Stimulated activated CD4-positive, alpha-beta T cell treated with anti-CD3 and anti-CD28 coated beads, Interleukin-12 subunit alpha, Interleukin-12 subunit beta, amount 100 ng/mL, for 48 hours (primary cell): ENCODE measurements at places on chromosomes 4 and X.

DNA sequence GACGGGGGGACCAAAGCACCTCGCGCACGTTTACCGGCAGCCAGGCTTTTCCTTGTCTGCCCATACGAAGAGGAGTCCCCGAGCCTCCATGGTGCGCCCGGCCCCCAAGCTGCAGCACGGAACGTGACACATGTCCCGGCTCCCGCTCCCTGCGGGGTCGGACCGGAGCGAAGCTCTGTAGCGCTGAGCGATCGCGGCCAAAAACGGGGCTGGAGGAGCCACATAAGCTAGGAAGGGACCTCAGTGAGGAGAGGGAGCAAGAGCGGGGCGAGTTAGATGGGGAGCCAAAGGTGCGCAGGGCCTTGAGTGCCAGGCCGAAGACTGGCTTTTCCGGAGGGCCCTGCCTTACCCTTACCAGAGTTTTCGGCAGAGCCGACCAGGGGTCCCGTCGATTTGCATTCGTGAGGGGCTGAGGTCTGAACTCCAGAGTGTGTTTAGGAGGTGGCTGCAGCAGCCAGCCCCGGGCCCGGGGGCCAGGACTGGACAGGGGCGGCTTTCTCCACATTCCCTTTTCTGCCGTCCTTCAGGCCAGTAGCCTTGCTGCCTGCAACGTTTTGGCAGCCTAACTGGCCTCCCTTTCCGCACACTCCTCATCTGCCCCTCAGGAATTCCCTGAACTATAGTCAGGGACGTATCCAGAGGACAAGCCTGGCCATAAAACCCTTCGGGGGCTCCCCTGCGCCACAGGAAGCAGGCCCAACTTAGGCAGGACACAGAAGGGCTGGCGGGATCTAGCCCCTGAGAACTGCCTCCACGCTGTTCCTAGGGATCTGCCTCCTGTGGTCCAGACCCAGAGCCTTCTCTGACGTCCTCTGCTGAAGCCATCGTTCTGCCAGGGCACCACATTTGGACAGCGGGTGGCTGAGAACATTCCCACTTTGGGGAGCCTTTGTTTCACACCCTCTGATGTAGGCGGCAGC is 689 bp downstream of the SSR4 start:
- no peak for DNase-seq

- DNase-seq: no peak
These were observed 612 bp downstream of the CPLX1 start for GRCh38 chr4:825063-825970.

DNA sequence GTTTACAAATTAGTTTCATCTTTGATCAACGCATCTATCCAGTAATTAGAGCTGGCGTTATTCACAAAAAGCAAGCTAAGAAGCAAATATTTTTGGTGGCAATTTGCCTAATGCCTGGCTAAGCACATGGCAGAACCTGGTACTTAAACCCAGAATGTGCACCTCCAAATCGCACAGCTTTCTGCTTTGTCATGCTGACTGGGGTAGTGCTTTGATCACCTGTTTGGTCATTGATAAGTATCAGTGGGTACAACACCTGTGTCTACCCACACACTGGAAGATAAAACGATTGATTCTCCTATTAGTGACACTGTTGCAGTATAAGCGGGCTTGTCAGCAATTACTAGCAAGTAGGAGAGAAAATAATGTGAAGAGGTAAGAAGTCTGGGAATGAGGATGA is 1.9 kb downstream of the NUDT6 start:
- DNase-seq: no peak

DNA sequence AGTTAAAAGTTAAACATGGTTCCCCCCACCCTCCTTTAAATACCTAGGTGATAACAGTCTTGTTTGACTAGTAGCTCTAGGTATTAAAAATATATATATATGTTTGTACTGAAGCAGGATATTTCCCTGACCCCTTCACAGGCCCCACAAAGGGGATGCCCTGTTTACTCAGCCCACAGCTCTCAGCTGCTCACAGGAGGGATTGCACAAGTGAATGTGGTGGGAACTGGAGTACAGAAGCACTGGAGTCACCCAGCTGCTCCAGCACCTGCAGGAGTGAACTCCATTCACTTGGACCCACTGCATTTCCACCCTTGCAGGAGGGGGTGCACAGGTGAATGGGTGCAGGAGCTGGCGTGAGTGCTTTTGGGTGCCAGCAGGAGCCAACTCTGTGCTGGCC is 99.3 kb upstream of the TLR3 start:
- DNase-seq: no peak

DNA sequence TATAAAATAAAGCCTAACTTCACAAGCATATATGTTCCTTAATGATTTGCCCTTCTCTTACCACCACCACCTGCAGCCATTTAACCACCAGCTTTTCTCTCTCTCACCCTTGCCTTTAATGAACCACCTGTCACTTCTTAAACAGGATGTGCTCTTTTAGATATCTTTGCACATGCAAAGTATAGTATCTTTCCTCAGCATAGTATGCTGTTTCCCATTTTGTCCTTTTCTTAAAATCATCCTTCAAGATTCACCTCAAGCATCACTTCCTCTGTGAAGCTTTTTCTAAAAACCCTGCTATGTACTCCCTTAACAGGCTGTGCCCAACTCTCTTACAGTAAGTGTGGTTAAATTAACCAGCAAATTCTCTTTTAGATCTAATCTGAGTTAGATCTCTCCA is 8.2 kb upstream of the CNOT6L start:
- DNase-seq: no peak

DNA sequence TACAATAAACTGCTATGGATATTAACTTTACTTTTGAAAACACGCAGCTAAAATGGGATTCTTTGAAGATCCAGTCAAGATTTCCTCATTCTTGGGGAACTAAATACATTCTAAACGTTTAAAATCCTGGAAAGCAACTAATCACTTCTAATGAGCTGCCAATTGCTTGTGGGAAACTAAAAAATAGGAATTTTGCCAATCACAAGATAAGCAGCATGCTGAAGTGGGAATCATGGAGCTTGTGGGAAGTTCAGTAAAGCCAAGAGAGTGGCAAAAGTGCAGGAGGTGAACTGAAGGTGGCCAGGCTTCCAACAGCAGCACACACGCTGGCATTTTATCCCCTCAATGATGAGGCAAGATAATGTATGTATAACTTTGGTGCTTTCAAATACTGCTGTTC is 133.0 kb downstream of the GPC3 start:
- no peak for DNase-seq

GRCh38 chrX:97461763-97462162 is 578.1 kb downstream of the RPA4 start:
- DNase-seq: no peak

DNA sequence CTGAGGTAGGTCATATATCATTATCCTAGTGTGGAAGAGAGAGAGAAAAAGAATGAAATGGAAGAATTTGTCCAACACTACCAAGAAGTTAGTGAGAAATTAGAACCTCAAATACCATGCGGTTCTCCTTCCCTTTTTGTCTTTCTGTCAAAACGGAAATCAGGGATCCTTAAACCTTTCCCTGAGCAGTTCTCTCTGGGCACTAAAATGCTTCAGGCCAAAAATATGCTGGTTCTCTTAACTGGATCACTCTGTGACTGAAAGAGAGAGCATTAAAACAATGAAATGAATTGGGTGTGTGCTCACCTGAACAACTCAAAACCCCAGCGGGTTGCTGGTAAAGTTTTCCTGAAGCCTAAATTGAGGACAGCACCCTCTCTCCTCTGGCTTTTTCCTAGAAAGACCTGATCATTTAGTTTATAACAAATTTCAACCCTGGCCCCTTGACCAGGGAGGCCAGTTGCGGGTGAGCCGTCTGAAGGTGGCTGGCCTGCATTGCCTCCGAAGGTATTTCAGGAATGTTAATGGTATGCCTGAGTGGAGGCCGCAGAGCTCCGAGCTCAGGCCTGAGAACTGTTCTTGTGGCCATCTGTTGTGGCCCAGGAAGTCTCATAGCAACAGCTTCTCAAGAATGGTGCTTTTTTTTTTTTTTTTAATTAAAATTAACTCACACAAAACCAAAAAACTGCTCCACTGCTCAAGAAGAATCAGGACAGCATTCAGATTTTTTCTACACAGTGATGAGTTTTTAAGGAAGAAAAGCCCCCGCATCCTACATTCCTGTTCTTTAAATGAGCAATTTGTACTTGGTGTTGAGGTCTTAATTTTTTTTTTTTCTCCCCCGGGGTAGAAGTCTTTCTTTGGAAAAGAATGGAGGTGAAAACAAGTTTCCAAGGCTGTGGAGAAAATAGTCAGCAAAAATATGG is 155.1 kb downstream of the SHROOM3 start:
- DNase-seq: no peak

DNA sequence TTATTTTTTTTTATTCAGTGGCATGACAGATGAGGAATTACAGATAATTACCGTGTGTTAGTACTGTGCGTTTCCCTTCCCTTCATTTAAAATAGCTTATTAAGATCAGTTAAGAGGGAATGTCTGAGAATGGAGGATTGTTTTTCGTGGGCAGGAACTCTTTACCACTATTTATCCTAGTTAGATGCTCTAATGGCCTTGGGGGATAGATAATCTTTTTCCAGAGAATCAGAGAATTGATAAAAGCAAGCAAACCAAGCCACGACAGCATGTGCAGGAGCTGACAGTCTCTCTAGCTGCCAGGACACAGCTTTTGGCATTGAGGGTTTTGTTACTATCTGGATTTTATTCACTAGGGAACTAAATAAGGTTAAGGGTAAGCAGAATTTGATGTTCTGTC is 128.7 kb downstream of the DCLK2 start:
- no peak for DNase-seq

DNA sequence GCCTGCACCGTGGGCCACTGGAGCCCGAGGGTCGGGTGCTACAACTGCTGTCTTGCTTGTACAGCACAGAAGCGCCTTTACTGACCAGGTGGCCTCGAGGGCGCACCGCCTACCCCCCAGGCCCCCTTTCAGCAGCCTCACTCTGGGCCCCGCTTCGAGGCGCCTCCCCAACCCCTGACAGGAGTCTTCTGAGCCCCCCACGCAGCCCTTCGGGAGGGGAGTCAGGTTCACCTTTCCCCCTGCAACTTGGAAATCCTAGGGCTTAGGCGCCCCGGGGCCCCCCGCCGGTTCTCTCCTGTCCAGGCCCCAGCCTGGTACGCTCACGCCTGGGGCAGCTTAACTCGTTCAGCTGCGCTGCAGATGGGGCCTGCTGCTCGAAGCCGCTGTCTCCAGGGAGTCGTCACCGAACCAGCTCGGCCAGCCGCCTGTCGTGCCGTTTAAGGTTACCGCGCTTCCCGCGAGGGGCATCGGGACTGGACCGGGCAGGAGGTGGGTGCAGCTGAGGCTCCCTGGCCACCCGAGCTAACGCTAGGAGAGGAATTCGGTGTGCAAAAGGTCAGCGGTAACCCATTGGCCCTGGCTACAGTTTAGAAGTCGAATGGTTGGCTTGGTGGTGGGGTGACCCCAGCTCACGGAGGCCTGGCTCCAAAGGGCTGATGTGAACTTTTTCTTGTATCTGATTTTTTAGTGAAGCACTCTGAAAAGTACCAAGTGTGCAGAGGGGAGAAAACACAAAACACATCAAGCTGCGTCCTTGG is 58.9 kb upstream of the BCOR start:
- no peak for DNase-seq

- no peak for DNase-seq
These were observed 170.3 kb upstream of the IGFBP7 start for GRCh38 chr4:57280481-57280880.

GRCh38 chr4:107098401-107098800 is 62.3 kb upstream of the DKK2 start:
- DNase-seq: no peak

DNA sequence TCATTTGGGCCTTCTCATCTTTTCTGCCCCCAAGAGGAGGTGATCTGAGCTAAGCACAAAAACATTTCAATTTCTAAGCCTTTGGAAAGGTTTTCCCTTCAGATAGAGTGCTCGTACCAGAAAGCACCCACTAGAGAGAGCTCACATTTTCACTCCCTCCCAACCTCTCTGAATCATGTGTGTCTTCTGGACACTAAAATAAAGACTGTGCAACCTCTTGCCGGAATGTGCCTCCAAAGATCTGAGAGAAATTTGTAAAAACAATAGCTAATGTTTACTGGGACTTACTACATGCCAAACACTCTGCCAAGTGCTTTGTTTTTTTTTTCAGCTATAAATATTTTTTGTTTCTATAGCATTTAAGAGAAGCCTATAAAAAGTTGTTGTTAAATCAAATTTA is 120.6 kb upstream of the LNX1 start:
- DNase-seq: no peak

DNA sequence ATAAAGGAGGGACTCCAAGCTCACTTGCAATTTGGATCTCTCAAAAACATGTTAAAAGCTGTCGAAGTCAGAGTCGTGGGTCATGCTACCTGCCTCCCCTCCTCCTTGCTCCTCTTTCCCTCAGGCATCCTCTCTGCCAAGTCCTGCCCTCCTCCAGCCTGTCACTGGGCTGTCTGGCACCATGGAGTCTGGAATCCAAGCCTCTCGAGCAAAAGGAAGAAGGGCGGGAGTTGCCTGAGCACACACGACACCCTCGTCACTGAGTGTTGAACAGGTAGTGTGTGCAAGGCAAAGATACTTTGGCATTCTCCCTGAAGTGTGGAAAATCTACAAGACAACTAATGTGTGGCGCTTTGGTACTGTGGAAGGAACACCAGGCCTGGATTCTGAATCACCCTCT is 62.2 kb downstream of the HAUS3 start:
- no peak for DNase-seq

- DNase-seq: no peak
These were observed 30.6 kb upstream of the CCKAR start for GRCh38 chr4:26520728-26521450.

DNA sequence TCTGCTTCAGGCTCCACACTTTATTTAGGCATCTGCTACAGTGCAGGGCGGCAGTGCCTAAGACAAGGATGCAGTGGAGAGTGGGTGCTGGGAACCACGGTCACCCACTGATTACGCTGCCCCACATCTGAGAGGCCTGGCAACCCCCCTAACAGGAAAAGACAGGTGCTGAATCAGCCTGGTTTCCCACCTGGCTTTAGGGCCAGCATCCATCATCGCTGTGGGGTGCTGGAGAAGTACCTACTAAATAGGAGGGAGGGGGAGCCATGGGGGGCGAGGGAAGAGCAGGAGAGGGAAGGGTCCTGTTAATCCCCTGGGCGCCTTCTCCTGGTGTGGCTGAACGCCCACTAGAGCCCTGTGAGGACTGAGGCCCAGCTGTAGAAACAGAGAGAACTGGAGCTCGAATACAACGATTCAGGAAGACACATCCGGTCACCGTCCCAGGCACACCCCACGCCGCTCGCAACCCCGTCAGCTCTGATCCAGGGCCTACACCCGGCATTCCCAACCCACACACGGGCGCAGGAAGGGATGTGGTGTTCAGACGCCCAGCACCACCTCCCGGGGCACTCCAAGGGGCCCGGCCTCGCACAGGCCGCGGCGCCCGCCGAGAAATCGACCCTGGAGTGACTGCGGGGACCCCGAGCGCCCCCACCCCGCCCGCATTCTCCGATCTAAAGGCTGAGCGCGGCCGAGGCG is 554 bp downstream of the DCTD start:
- DNase-seq: no peak

DNA sequence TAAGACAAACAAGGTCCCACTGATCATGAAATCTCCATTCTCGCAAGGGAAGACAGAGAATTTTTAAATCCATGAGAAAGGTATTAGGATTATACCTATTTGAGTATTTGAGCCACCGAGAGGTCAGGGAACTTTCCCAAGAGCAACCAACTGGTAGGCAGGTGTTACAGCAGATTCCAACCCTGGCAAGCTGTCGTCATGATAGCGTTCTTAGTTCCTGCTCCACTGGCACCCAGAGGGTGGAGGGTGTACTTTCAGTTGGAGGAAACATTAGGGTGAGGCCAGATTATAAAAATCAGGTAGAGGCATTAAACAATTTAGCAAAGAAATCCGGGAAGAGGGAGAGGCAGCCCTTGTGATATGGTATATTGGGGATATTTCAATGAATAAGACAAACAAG is 23.3 kb downstream of the COQ2 start:
- DNase-seq: no peak

GRCh38 chrX:41334363-41335197 is 618 bp downstream of the DDX3X start:
- DNase-seq: peak; percentile 59
